ENCODE measurements at places on chromosomes 11 and 22.

- no peak for DNase-seq
Measured at GRCh38 chr11:59954219-59954847, 9.5 kb upstream of the OOSP4A start.

DNA sequence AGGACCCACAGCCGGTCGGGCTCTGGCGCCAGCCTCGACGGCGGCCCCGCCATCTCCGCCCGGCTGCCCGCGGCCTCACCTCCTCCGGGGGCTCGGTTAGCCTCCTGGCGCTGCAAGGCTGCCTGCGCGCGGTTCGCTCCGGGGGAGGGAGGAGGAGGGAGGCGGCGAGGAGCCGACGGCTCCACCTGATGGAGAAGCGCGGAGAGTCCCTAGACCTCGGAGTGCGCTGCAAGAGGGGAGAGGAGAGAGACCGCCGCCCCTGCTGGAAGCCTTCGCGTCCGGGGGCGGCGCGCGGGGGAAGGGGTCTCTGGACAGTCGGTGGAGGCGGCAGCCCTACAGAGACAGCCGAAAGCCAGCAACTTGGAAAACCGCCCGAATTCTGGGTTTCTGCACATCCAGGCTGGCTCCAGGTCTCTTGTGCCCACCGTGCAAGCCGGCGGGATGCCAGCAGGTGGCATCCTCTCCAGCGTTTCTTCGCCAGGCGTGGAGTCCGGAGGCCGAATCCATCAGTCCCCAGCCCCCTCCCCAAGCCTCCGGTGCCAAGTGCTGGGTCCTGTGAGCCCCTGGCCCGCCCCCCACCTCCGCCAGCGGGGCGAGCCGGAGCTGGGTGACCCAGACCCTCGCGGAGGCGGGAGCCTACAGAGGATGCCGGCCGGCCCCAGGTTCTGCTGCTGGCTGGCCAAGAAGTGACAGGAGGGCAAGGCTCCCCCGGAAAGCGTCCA lies 2.9 kb upstream of the KIRREL3 start:
- DNase-seq, result no peak

- no peak for DNase-seq
Measured at GRCh38 chr11:132072044-132072857, 701.8 kb downstream of the NTM start.

- no peak for DNase-seq
Measured at GRCh38 chr11:60973699-60974098, 2.2 kb downstream of the CD6 start.

DNA sequence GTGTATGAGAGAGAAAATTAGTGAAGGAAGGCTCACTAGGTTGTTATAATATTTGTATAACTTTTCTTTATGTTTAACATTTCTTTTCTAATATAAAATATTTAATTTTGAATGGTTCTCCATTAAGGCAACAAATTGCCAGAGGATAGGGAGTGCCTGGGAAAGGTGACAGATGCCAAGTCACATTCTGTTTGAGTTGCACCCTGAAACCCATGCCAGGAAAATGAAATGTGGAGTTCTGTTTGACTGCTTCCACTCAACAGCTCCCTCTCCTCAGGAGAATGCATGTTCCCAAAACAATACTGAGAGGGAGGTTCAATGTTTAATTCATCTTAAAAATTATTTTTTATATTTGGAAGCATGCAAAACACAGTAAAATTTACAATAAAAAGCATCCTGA lies 5.9 kb upstream of the USP18 start:
- DNase-seq, result no peak

- DNase-seq, result no peak
Measured at GRCh38 chr22:37345863-37346504, 63.7 kb downstream of the CYTH4 start.

GRCh38 chr11:66722745-66723651 lies 6.0 kb downstream of the SPTBN2 start:
- no peak for DNase-seq

DNA sequence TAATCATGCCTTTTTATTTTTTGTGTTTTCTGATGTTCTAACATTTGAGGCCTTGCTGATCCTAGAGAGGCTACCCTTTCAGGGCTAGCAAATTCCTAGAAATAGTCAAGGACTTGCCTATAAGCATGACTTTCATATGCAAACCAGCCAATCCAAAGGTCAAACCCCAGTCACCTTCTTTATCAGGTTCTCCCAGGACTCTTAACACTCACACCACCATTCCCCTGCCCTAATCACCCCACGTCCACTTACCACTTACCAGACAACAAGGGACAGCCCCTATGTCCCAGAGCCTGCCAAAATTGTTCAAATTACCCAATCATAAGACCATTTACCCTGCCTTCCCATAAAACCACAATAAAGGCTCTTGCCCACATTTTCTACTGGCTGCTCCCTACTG lies 1339.8 kb downstream of the LRRC4C start:
- DNase-seq, result no peak

DNA sequence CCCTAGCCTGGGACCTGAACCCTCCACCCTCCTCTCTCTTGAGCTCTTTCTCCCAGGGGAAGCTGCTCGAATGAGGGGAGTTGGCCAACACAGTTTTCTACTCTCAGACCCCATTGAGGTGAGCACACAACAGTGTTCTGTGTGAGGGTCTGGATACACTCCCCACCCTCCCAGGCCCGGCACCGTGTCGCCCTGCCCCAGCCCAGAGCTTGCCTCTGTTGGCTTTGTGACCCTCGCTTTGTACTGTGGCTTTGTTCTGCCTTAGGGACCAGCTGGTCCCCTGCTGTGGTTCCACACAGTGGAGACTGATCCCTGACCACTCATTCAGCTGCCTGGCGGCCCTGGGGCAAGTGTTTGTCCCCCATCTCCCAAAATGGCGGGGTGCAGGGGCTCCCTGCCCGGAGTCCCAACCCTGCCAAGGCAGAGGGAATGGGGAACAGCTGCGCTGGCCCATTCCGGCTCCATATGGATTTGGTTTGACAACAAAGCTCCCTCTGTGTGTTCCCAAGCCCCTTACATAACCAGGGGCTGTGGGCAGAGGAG lies 8.3 kb downstream of the ST3GAL4 start:
- DNase-seq, result no peak

DNA sequence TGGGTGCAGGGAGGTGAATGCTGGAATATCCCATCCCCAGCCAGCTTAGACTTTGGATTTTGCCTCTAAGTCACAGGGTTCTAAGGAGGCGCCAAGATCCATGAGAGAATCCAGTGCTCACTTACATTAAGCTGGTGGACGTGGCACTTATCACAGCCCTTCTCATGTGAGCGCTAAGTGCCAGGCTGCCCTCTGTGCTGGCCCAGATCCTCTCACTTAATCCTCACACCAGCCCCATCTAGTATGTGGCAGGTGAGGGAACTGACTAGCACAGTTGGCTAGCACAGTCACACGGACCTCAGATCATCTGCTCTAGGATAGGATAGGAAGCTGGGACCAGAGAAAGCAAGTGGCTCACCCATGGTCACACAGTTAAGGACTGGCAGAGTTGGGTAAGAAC lies 3.6 kb downstream of the HMOX1 start:
- no peak for DNase-seq

DNA sequence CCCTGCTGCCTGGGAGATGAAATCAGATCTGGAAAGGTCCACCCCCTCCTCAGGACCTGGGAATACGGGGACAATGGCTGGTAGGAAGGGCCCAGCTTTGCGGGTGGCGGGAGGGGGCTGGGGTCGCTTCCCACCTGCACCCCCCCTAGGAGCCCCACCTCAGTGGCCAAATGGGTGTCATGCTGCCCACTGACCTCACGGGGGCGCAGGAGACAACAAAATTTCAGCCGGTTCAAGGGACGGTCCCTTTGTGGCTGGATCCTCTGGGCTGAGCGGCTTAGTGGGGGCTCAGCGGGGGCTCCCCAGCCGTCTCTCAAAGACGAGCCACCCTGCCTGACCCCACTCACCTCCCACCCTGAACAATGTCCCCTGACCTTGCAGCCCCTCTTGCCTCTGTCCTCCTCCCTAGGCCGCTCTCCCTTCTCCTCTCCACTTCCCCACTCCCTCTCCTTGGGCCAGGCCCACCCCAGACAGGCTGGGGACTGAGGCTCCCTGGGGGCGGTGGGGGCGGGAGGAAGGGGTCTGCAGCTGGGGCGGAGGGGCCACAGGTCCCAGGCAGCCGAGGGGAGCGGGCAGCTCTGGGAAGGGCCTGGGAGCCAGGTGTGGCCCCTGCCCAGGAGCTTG lies 39.3 kb upstream of the H19 start:
- DNase-seq, result no peak

- DNase-seq, result no peak
Measured at GRCh38 chr11:76672431-76673175, 2.1 kb upstream of the LRRC32 start.

GRCh38 chr11:9219572-9219971 lies 45.6 kb downstream of the DENND5A start:
- DNase-seq, result no peak

GRCh38 chr11:95339086-95339901 lies 108.3 kb upstream of the SESN3 start:
- no peak for DNase-seq

DNA sequence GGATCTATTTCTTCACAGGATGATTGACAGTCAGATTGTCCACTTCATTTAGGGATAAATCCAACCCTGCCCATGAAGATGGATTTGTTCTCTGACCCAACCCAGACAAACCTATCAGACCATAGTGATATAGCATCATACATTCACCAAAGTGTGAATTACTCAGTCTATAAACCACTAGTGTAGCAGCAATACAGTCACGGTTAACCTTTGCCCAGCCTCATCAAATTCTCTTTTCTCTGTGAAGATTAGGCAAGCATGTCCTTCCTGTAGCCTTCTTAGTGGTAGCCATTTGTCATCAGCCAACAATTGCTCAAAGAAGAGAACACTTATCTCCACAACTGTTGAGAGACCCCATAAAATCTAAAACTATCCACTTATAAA lies 14.4 kb upstream of the BIRC2 start:
- DNase-seq, result no peak

DNA sequence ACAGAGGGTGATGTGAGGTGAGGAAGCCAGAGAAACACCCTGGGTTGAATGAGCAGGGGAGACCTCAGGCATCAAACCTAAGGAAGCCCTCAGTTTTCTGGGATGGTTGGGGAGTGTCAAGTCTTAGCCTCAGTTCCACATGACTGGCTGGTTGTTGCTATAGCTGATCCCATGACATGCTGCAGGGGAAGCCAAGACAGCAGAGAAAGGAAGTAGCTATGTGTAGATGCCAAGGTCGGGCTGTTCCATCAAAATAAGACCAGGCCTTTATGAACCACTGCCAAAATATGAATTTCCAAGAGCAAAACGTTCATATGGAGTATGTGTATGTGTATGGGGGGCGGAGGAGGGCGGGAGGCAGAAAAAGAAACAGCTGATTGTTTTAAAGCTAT lies 11.6 kb downstream of the CD59 start:
- DNase-seq, result no peak

DNA sequence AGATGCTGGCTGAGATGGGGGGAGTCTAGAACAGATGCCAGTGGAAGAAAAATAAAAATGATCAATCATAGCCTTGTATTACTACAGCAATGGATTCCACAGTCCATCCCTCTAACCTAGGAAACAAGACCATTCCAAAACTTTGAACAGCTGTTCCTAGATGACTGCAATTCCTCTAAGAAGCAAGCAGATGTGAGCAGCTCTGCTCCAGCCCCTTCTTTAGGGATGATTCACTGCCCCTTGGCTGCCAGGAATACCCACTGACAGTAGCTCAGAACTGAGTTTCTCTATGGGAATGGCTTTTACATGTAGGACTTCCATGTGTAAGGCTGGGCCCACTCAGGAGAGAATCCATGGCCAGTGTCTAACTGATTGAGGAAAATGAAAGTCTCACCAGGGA lies 943.9 kb downstream of the OPCML start:
- DNase-seq, result no peak

GRCh38 chr22:37454857-37455686 lies 27.8 kb upstream of the ELFN2 start:
- no peak for DNase-seq

- DNase-seq, result no peak
Measured at GRCh38 chr22:50008151-50009040, 4.2 kb downstream of the IL17REL start.

- DNase-seq, result no peak
Measured at GRCh38 chr22:46551321-46551720, 13.9 kb upstream of the CELSR1 start.

- no peak for DNase-seq
Measured at GRCh38 chr11:116431842-116432241, 340.9 kb downstream of the BUD13 start.

- no peak for DNase-seq
Measured at GRCh38 chr11:44817207-44817949, 90.6 kb downstream of the TSPAN18 start.

DNA sequence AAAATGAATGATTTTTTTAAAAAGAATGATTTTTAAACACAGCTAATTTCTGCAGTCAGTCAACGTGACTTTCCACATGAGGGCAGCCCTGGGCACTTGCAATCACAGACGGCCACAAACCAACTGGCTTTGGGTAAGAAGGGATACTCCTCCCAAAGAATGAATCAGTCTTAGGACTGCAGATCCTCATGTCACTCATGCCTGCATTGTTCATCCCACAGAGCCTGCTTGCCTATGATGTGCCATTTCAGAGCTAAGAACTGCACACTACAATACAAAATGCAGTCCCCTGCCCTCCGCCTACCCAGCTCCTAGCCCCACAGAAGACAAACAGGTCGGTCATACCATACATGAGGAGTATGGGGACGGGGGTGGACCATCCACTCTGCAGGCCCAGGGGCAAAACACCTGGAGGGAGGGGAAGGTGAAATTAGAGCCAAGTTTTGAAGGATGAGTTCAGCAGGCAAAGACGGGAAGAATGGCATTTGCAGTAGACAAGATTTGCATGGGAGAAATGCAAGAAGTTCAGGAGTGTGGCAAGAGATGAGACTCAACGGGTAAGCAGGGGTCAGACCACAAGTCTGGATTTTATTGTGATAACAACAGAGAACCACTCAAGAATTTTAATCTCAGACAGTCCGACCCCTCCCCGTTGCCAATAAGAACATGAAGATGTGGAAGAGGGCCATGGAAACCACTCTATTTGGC lies 24.7 kb downstream of the PACSIN2 start:
- DNase-seq, result no peak

GRCh38 chr11:109911488-109911887 lies 181.7 kb upstream of the ZC3H12C start:
- DNase-seq, result peak; percentile 14

GRCh38 chr11:17550450-17551346 lies 3.6 kb downstream of the OTOG start:
- no peak for DNase-seq

DNA sequence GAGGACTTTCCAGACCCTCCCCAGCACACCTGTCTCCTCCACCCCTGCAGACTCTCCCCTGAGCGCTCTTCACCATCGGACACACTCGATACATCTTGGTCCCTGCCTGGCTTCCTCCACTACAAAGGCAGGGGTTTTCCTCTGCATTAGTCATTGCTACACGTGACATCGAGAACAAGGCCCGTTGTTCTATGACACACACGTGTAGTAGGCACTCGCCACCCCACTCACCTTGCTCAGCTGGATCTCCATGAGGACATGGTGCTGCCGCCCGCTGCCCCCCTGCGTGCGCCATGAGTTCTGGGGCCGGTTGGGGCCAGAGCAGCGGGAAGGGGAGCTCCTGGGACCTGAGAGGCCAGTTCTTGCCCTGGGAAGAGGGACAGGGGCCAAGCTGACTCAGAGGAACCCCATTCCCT lies 16.7 kb downstream of the ATG2A start:
- DNase-seq, result no peak

All from bone marrow (tissue), 2 donors.